ENCODE measurements at places on chromosomes 7 and 10.

GRCh38 chr10:51806079-51806835 is 106.9 kb upstream of the CSTF2T start:
- no peak for DNase-seq

GRCh38 chr10:97825020-97825760 is 24.5 kb upstream of the GOLGA7B start:
- no peak for DNase-seq

GRCh38 chr10:60424971-60425370 is 35.3 kb upstream of the ANK3 start:
- DNase-seq, result no peak

DNA sequence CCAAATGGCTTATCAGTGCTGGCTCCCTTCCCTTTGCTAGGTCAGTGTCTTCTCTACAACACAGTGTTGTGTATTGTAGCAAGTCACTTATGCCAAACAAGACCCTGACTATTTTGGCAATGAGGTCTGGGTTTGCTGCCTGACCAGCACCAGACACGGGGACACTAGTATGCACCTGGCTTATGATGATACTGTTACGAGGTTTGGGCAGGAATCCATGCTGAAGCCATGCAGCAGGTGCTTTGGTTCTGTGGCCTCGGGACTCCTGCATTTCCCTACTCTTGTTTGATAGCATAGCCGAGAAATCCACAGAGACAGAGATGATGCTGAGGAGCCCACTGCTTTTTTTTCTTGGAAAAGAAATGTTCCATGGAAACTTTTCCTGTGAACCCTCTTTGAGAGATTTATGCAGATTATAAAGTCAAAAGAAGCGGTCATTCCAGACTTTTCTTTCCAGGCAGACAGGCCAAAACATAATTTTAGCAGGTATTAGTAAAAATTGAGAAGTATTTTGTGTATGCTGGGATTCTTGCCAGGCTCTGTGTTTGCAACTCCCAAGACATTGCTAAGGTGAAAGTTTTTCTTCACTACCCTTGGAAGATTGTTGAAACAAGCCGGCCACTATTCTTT is 291.1 kb downstream of the BBS9 start:
- DNase-seq, result no peak

DNA sequence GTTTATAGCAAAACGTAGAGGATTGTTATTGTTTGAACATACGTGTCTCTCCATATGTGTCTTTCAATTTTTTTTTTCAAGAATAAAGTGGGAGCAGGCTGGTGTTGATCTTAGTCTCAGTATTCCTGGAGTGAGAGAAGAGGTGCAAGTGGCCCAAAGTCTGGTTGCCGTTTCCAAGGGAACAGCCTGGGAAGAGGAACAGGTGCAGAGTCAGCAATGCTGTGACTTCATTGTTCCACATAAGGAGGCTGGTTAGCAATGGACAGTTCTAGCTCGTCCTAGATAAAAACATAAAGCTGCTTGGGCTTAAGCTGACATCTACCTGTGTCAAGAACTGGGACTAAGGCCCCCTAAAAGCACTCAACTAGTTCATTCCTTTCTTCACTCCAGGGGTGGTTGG is 626.6 kb upstream of the TPK1 start:
- no peak for DNase-seq

- DNase-seq, result no peak
Observed at GRCh38 chr10:124478515-124478914, 16.9 kb downstream of the LHPP start.

All from AG20443 (cell line).